ENCODE measurements at places on chromosomes 11 and 22. TPM values are rescaled to one million over a fixed set of nuclear protein-coding genes. Genes with fewer than 3 reads are reported as not detected.

The OR51B4 gene
- total RNA-seq: 3.1 TPM

The IGLL5 gene
- total RNA-seq: 1.9 TPM

The PHF21B gene
- total RNA-seq: 2.2 TPM

The SUSD2 gene
- total RNA-seq: 12.3 TPM

The HPS5 gene
- 62.8 TPM for total RNA-seq

The MYBPC3 gene
- total RNA-seq: 1.2 TPM

The SGSM1 gene
- 1.2 TPM for total RNA-seq

The TMEM134 gene
- 10.6 TPM for total RNA-seq

The CD3E gene
- not detected for total RNA-seq

The DGCR8 gene
- 16.4 TPM for total RNA-seq

The SERHL2 gene
- not detected for total RNA-seq

The CCDC89 gene
- 10.8 TPM for total RNA-seq

The OR51I1 gene
- total RNA-seq: 6.3 TPM

The CHEK1 gene
- 80.2 TPM for total RNA-seq

The HTATIP2 gene
- 21.7 TPM for total RNA-seq

The GPR83 gene
- 0.48 TPM for total RNA-seq

The DNAJB7 gene
- total RNA-seq: 3.1 TPM

The SLC22A12 gene
- 2.4 TPM for total RNA-seq

The SHANK3 gene
- 0.96 TPM for total RNA-seq

The MB gene
- total RNA-seq: 1.7 TPM

The SCGB1A1 gene
- not detected for total RNA-seq

The TSPAN32 gene
- 1.7 TPM for total RNA-seq

The MRPL40 gene
- total RNA-seq: 32.7 TPM

The FOLR1 gene
- total RNA-seq: 5.1 TPM

The PKDREJ gene
- total RNA-seq: 2.4 TPM

The OR8D1 gene
- 7.9 TPM for total RNA-seq

The MRGPRF gene
- total RNA-seq: 38.8 TPM

The PAFAH1B2 gene
- total RNA-seq: 117 TPM

The DDI1 gene
- 0.72 TPM for total RNA-seq

The MRPL16 gene
- 36.6 TPM for total RNA-seq

The RAPSN gene
- total RNA-seq: 0.96 TPM

The ANO9 gene
- 5.1 TPM for total RNA-seq

The GLYAT gene
- 55.4 TPM for total RNA-seq

The RFPL1 gene
- total RNA-seq: 1.4 TPM

The GAL gene
- not detected for total RNA-seq

The PARVA gene
- total RNA-seq: 55.9 TPM

The UPK2 gene
- not detected for total RNA-seq

The POU2AF1 gene
- 0.48 TPM for total RNA-seq

The MGAT3 gene
- total RNA-seq: 2.2 TPM

The C11orf87 gene
- total RNA-seq: 4.1 TPM

The GTSE1 gene
- total RNA-seq: 3.4 TPM

The LDLRAD3 gene
- total RNA-seq: 28.9 TPM

The DEAF1 gene
- 54.9 TPM for total RNA-seq

The KCNJ11 gene
- total RNA-seq: 0.48 TPM

The FBLN1 gene
- total RNA-seq: 248 TPM

The MMP11 gene
- total RNA-seq: 13.7 TPM

The APOA4 gene
- total RNA-seq: 3.4 TPM

The CTSF gene
- 43.1 TPM for total RNA-seq

The TPBGL gene
- 0.24 TPM for total RNA-seq

The ZNF280A gene
- total RNA-seq: 2.4 TPM

The C11orf16 gene
- total RNA-seq: 1.9 TPM

The KCNE3 gene
- total RNA-seq: 5.3 TPM

The MAPK1 gene
- 47.9 TPM for total RNA-seq

The SLN gene
- not detected for total RNA-seq

The CCDC81 gene
- total RNA-seq: 64.3 TPM

The C11orf86 gene
- not detected for total RNA-seq
